ENCODE measurements at places on chromosomes 12 and 14. TPM values are rescaled to one million over a fixed set of nuclear protein-coding genes. Genes with fewer than 3 reads are reported as not detected.

GRCh38 chr14:23070262-23071129 is 13.2 kb upstream of the CDH24 start:
- peak overlapping the region; percentile 74 for H3K27ac ChIP-seq
- no peak for DNase-seq
- peaks cover 72% of the 10 kb centered on the region for H3K36me3 ChIP-seq
- peak overlapping the region; percentile 71 for H3K4me3 ChIP-seq
- H3K27me3 ChIP-seq, result no peaks in the 10 kb centered on the region

DNA sequence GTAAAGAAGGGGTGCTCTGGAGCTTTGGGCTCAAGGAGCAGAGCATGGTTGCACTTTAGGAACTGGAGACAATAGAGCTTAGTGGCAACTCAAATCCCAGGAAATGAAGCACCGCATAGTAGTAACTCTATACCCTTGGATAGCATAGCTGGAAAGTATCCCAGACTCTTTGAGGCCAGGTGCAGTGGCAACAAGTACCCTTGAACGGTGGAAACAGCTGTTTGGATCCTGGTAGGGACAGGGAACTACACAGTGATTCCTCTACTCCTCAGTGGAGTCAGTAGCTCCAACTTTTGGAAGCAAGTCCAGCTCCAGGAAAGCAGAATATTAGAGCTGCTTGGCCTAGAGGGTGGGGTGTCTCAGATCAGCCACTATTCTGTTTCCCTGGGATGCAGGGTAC is 129.0 kb upstream of the WSCD2 start:
- no peak for DNase-seq
- H3K27me3 ChIP-seq, result peaks cover 12% of the 10 kb centered on the region
- H3K27ac ChIP-seq, result no peak overlapping the region
- H3K36me3 ChIP-seq, result no peaks in the 10 kb centered on the region
- no peak overlapping the region for H3K4me3 ChIP-seq

GRCh38 chr12:11685316-11685715 is 35.8 kb downstream of the ETV6 start:
- no peaks in the 10 kb centered on the region for H3K36me3 ChIP-seq
- H3K27me3 ChIP-seq, result no peaks in the 10 kb centered on the region
- H3K27ac ChIP-seq, result no peak overlapping the region
- DNase-seq, result no peak

- no peak for DNase-seq
- H3K27ac ChIP-seq, result no peak overlapping the region
- no peaks in the 10 kb centered on the region for H3K27me3 ChIP-seq
- H3K4me1 ChIP-seq, result no peaks in the 10 kb centered on the region
- H3K4me3 ChIP-seq, result no peak overlapping the region
These were observed 370.4 kb downstream of the NPAS3 start for GRCh38 chr14:33309106-33309505.

FOXM1 gene
- total RNA-seq, result 1.0 TPM

CPSF6 gene
- 53.4 TPM for total RNA-seq

TBK1 gene
- 28.2 TPM for total RNA-seq

HOXC12 gene
- not detected for total RNA-seq

DNA sequence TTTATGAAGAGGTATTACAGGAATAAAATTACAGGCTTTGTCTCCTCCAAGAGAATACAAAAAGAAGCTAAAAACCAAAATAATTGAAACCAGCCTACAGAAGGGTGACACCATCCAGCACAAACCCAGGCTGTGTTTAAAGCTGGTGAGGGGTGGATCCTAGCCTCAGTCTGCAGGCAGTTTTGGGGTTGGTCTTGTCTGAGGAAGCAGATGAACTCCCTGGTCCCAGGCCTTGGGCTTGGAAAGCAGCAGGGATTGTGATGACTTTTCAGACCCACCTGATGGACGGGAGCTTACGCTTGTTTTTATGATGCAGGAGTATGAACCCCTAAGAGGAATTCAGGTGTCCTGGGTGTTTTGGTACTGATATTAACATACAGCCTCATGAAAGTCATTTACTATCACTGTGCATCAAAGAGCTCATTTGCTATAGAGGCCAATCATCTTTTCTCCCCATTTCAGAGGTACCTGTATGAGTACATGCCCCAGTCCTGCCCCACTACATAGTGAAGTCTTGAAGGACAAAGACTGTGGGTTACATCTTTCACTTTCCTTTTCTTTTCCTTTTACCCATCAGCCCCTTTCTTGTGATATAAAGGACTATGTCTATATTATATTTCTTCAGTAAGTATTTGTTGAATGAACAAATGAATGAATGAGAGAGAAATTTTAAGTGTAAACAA is 18.1 kb downstream of the PRICKLE1 start:
- H3K27me3 ChIP-seq, result no peaks in the 10 kb centered on the region
- DNase-seq, result no peak
- no peaks in the 10 kb centered on the region for H3K36me3 ChIP-seq
- H3K4me3 ChIP-seq, result no peak overlapping the region
- H3K4me1 ChIP-seq, result peaks cover 39% of the 10 kb centered on the region
- no peak overlapping the region for H3K27ac ChIP-seq
